Camera-type eye (tissue), 1 donor: ENCODE measurements at places on chromosomes 4 and X. TPM values are rescaled to one million over a fixed set of nuclear protein-coding genes. Genes with fewer than 3 reads are reported as not detected.

The ATP1B4 gene
- total RNA-seq = 19.1 TPM

The LRCH2 gene
- 23.3 TPM for total RNA-seq

The F8A2 gene
- total RNA-seq = not detected

The HSFX4 gene
- not detected for total RNA-seq

The CENPE gene
- total RNA-seq = 8.0 TPM

The SPANXA1 gene
- not detected for total RNA-seq

The SORCS2 gene
- total RNA-seq = 59.2 TPM

The TMPRSS11A gene
- total RNA-seq = 0.33 TPM

The XIAP gene
- 54.2 TPM for total RNA-seq

The TLR6 gene
- 2.0 TPM for total RNA-seq

The SLC4A4 gene
- 34.6 TPM for total RNA-seq

The TREX2 gene
- total RNA-seq = 0.27 TPM

The GTPBP6 gene
- total RNA-seq = 21.7 TPM

The PGAM4 gene
- not detected for total RNA-seq

The MOB1B gene
- total RNA-seq = 45.1 TPM

The BLOC1S4 gene
- 11.9 TPM for total RNA-seq

The TMEM271 gene
- 1.3 TPM for total RNA-seq

The SOWAHD gene
- 0.49 TPM for total RNA-seq

The C4orf51 gene
- total RNA-seq = not detected

The SLC10A4 gene
- total RNA-seq = 3.1 TPM

The ANTXR2 gene
- total RNA-seq = 40.0 TPM

The MAP3K15 gene
- 0.49 TPM for total RNA-seq

The RBM47 gene
- 18.8 TPM for total RNA-seq

The TMEM154 gene
- total RNA-seq = 1.6 TPM

The UNC5C gene
- total RNA-seq = 17.3 TPM

The ADAM29 gene
- total RNA-seq = 0.16 TPM

The OTC gene
- total RNA-seq = not detected

The GAGE1 gene
- total RNA-seq = not detected

The BEX1 gene
- 94.6 TPM for total RNA-seq

The DLG3 gene
- total RNA-seq = 67.5 TPM

The IL3RA gene
- 4.8 TPM for total RNA-seq

The FREM3 gene
- total RNA-seq = 0.93 TPM

The FGG gene
- not detected for total RNA-seq

The MAGEA11 gene
- total RNA-seq = 0.77 TPM

The ARMCX1 gene
- 73.6 TPM for total RNA-seq

The HPGD gene
- total RNA-seq = 11.9 TPM

The UGT2A2 gene
- total RNA-seq = not detected

The SHOX gene
- total RNA-seq = 7.3 TPM
